Central memory CD4-positive, alpha-beta T cell (primary cell): ENCODE measurements at places on chromosomes 11 and 22.
A peak's percentile ranks its signal among the peaks of the same experiment; 100 is the strongest.

DNA sequence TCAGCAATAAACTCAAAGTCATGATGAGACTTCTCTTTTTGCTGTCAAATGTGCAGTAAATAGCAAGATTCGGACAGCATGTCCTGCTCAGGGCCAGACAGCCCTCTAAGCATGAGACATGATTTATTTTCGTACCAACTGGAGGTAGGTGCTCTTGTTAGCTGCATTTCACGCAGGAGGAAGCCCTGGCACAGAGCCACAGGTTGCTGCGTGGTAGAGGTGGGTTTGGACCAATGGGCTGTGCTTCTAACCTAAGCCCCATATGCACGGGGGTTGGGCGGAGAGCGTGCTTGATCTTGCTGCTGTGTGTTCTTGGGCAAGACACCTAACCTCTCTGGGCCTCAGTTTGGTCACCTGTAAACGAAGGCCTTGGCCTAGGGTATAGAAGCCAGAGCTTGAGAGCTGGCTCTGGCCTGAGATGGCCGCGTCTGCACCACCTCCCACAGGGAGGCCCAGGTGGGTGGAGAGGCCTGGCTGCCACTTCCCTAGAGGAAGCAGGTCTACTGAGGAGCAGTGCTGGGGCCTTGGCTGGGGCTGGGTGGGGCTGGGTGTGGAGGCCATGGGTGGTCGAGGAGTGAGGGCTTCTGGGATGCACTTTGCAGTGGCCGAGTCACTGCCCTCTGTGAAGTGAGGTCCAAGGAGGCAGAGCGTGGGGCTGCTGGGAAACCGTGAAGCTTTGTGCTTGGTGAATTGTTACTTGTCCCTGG is 38.5 kb upstream of the GRAMD4 start:
- DNase-seq, result no peak

- peak; percentile 57 for DNase-seq
Observed at GRCh38 chr11:72812967-72813739, 1.1 kb upstream of the ATG16L2 start.

DNA sequence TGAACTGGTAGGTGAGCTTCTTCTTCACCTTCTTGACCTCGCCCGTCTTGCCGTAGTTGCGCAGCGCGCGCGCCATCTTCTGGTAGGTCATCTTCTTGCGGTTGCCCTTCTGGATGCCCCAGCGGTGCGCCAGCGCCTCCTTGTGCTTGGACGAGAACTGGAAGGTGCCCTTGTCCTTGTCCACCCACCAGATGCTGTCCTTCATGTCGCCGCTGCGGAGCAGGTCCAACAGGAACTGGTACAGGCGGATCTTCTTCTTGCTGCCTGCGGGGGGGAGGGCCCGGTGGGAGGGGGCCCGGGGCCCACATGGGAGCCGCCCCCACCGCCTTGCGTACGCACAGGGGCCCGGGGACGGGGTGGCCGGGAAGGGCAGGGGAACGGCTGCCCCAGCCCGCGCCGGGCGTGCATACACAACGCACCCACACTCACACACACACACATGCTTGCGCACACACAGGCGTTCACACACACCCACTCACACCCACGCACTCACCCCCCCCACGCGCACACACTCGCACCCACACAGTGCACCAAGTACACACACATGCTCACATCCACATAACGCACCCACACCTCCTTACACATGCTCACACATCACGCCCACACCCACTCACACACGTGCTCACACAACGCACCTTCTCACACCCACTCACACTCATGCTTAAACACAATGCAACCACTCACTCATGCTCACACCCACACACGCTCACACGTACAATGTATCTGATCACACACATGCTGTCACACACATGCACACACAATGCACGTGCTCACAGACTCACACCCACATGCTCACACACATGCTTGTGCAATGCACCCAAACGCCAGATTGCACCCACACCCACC is 3.0 kb upstream of the MYBPC3 start:
- DNase-seq, result no peak

DNA sequence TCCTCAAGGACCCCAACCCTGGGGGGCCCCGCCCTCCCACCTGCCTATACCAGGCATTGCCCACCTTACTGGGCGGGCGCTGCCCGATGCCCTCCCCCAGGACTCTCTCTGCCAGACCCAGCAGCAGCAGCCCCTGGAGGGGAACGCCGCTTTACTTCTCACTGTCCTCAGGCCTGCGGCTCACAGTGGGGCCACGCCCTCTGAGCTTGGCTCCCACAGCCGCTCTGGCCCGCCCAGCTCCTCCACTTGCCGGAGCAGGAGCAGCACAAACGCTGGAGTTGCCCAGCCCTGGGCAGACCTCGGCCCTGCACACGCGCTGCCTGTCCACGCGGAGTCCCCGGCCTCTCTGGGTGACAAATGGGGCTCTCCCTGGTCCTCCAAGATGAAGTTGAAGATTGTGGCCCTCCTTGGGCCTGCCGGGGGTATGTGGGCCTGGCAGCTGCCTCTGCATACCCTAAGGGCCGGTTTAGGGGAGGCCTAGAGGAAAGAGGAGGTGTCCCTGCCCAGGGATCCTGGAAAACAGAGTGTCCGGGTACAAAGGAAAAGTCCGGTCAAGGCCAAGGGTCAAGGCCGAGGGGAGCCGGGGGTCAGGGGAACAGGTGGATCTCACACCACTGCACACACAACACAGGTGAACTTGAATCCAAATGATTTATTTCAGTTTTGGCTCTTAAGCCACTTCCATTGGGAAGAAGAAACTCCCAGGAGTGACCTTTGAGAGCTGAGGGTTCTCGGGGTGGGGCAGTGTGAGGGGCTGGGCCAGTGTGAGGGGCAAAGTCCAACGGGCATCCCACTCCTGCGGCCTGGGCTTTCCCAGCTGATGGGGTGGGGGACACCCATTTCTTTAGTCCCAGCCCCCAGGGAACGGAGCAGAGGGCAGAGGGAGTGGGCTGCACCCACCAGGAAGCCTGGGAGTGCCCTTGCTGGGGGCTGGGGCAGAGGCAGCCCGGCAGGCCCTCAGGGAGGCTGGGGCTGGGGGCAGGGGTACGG is 674 bp upstream of the BAIAP2L2 start:
- DNase-seq, result no peak

- peak; percentile 82 for DNase-seq
Observed at GRCh38 chr11:4090258-4090657, 4.3 kb upstream of the RRM1 start.

- no peak for DNase-seq
Observed at GRCh38 chr11:100575860-100576717, 111.0 kb upstream of the ARHGAP42 start.
